AG20443 (cell line): ENCODE measurements at places on chromosomes 3 and 15.

GRCh38 chr3:184738982-184739381 lies 27.1 kb upstream of the MAGEF1 start:
- no peak for DNase-seq

GRCh38 chr15:31341071-31341470 lies 14.4 kb downstream of the KLF13 start:
- DNase-seq, result no peak

- DNase-seq, result no peak
These were observed 185.5 kb downstream of the MCTP2 start for GRCh38 chr15:94416820-94417219.

GRCh38 chr3:188310270-188310710 lies 156.3 kb downstream of the LPP start:
- no peak for DNase-seq

- no peak for DNase-seq
These were observed 1.4 kb downstream of the POLG start for GRCh38 chr15:89333011-89333860.

GRCh38 chr15:32688151-32688639 lies 29.6 kb upstream of the GREM1 start:
- DNase-seq, result no peak

DNA sequence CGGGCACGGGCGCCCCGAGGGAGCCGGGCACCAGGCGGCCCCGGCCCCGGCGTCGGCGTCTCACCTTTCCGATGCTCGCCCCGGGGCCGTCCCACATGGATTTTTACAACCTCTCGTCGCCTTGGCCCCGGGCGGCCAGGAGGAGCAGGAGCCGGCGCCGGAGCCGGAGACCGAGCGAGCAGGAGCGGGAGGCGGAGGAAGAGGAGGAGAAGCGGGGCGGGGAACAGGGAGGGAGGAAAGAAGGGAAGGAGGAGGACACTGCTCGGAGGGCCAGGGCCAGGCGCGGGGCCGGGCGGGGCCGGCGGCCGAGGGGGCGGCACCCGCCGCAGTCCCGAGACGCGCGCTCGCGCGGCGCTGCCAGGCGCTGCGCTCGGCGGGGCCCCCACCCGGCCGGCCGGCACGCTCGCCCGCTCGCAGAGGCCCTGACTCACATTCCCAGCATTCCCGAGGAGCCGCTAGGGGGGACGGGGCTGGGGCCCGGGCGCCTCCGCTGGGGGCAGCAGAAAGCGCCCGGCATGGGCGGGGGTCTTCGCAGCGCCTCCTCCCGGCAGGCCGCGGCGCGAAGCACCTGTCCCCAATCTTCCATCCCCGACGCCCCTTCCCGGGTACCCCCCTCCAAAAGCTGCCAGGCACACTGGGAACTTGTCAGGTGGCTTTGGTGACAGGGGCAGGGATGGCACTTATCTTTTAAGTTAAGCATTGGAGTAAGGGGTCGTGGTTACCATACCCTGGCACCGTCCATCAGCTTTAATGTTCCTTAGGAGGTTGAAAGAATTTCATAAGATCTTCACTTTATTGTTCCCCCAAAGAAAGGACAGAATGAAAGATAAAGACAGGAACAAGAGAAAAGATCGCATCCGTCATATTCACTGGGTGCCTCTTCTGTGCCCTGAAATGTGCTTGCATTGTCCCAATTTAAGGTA lies at the start of gene ERC2:
Gene ERC2 (minus strand): TSS at position 284 of the 923 bp plus-strand sequence.
- peak; percentile 81 for DNase-seq

DNA sequence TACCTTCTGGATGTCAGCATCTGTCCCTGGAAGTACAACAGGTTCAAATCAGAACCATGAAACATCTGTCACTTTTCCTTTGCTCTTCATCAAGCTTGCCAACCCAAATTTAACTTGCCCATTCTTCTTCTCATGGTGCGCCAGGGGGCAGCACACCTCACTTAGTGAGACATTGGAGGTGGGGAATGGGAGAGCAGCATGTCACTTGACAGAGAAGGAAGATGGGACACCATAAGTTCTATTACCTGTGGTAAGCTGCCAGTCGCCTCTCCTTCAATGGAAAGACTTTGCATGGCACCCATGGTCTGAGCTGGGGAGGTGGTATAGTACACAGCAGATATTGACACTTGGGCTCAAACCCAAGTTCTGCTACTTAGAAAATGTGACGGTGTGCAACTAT lies 2.9 kb downstream of the SCN5A start:
- DNase-seq, result no peak

GRCh38 chr15:39597751-39598185 lies 16.9 kb downstream of the THBS1 start:
- DNase-seq, result no peak

GRCh38 chr3:142276781-142277180 lies 51.4 kb upstream of the GK5 start:
- DNase-seq, result peak; percentile 34

- no peak for DNase-seq
These were observed 740.1 kb upstream of the GRM7 start for GRCh38 chr3:6120786-6121185.

GRCh38 chr3:151468284-151468917 lies 7.5 kb upstream of the IGSF10 start:
- peak; percentile 69 for DNase-seq

GRCh38 chr3:113844622-113845222 lies 6.1 kb downstream of the GRAMD1C start:
- peak; percentile 55 for DNase-seq

DNA sequence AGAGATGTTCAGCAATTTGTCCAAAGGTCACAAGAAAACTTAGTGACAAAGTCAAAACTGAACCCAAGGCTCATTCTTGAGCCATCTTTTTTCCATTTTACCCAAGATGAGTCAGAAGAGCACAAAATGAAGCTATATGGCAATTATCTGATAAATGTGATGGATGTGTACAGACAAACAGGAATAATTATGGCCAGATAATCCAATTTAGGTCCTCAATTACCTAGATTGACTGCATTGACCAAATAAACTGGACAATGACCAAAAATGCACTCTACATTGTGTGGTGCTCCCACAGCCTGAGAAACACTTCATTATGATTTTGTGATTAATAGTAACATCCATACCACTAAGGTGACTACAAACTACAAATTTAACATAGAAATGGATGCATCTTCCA lies 1105.8 kb downstream of the IGSF11 start:
- no peak for DNase-seq

GRCh38 chr15:39102431-39102830 lies 478.4 kb upstream of the THBS1 start:
- no peak for DNase-seq

GRCh38 chr3:42055291-42055690 lies 35.9 kb upstream of the TRAK1 start:
- no peak for DNase-seq

DNA sequence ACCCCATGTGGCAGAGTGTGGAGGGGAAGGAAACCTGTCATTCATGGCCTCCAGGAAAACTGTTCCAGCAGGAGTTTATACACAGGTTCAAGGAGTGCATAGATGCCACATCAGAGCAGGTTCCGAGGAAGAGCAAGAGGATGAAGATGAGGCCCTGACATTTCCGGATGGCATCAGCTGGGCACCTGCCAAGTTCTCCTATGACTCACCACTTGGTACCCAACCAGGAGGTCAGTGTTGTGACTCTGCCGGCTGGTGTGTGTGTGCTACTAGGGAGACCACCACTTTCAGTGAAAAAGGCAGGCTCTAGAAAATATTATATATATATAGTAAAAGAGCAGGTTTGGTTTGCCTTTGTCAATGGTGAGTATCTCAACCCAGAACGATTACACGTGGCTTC lies 69.3 kb downstream of the NTRK3 start:
- DNase-seq, result no peak

DNA sequence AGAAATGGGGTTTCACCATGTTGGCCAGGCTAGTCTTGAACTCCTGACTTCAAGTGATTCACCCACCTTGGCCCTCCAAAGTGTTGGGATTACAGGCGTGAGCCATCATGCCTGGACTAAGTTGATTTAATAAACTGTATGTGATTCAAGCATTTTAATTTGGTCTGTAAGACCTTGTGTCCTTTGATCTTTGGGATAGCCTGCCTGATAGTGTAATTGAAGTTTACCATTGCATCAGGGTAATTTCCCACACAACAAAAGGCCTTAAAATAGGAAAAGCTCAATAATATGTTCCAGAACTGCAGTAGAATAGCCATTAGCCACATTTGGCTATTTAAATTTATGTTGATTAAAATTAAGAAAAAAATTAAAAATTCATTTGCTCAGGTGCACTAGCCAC lies 25.2 kb upstream of the DENND6A start:
- DNase-seq, result no peak

GRCh38 chr3:195905970-195906864 lies 2.1 kb downstream of the TNK2 start:
- no peak for DNase-seq
